ENCODE measurements at places on chromosomes 7 and 10.

DNA sequence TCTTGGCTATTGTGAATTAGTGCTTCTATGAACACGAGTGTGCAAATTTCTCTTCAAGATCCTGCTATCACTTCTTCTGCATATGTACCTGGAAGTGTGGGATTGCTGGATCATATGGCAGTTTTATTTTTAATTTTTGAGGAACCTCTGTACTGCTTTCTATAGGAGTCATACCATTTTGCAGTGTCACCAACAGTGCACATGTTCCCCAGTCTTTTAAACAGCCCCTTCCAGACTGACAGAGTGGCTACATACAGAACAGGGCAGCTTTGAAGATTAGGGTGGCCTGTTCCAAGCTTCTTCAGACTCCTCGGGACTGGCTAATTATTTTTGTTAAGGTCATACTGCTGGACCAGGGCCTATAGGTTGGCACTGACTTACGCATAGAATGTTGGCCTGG is 82.9 kb downstream of the AUTS2 start:
- no peak for DNase-seq

DNA sequence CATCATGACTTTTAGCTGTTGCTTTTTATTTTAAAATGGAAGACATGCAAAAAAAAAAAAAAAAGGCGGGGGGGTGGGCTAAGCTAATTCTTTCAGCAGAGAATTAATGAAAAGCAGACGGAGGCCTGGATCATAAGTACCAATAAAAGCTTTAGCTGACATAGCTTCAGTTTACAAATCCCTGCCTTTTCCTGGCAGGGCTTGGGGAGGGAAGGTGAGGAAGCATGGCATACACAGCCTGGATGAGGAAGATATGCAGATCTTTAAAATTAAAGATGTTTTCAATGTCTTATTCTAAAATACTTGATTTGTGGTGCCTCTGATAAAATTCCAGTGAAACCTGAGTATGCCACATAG is 57.0 kb downstream of the ICA1 start:
- no peak for DNase-seq

DNA sequence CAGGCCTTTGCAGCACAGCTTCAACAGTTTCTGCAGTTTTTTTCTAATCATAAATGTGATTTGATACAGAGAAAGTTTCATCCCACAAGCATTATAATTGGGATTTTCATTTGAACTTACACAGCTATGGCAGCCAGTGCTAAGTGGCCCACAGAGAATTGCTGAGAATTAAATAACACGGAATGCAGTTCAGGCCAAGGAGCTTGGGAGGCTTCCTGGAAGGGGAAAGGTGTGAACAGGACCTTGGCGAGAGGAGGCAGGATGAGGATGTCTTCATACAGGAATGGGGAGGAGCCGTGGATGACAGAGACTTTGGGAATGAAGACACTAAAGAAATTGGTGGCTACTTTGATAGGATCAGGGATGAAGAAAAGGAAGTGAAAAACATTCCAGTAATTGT is 95.3 kb downstream of the ZNF22 start:
- DNase-seq: no peak

DNA sequence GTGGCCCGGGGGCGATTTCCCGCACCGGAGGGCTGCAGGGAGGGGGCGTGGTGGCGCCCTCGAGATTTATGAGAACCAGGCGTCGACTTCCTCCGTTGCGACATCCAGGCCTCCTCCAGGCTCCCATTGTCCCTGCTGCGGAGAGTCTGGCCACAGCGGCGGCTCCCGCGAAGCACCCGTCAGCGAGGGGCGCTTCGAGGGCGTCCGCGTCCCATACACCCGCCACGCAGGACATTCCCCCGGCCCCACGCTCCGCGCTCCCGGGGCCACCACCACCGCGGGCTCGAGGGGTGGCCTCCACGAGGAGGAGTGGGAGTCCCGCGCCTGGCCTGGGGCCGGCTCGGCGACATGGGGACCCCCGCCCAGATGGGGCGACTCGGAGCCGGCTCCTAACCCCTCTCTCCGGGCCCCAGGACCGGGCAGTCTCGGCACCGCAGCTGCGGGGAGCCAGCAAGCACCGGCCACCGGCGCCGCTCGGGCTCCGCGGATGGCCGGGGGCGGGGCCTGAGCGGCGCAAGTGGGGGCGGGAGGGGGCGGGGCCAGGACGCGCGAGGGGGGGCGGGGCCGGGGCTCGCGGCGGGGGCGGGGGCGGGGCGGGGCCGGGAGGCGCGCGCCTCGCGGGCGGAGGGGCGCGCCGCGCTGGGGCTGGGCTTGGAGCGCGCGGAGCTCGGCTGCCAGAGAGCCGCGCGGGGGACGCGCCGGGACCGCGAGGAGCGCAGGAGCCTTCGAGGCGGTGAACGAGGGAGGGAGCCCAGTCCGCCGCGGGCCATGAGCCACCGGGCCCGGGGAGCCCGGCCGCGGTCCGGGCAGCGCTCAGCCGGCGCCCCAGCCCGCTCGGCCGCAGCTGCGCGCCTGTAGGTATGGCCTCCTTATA is at the start of gene SH2B2:
TSS of gene SH2B2 (plus strand) at position 632 of the 874 bp plus-strand sequence. CDS start 13,683 bp downstream, outside the sequence.
- no peak for DNase-seq

GRCh38 chr7:107291434-107291833 is 122.6 kb downstream of the HBP1 start:
- DNase-seq: no peak

DNA sequence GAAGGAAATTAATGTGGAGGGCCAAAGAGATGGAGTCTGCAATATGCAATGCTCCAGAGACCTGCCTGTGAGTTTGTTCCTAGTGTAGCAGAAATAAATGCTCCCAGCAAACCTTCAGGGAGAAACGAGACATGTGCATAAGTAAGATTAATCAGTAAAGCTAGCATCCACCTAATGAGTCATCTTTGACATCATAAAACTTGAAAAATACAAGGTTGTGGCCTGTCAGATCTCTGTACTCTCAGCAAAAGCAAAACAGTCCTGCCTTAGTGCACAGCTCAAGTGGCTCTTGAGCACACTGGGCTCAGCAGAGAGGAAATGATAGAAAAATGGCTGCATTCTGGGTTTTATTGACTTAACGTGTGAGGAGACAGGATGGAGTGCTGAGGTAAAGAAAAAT is 32.5 kb upstream of the ERCC6 start:
- no peak for DNase-seq

- no peak for DNase-seq
Measured at GRCh38 chr10:28479927-28480627, 52.8 kb upstream of the WAC start.

DNA sequence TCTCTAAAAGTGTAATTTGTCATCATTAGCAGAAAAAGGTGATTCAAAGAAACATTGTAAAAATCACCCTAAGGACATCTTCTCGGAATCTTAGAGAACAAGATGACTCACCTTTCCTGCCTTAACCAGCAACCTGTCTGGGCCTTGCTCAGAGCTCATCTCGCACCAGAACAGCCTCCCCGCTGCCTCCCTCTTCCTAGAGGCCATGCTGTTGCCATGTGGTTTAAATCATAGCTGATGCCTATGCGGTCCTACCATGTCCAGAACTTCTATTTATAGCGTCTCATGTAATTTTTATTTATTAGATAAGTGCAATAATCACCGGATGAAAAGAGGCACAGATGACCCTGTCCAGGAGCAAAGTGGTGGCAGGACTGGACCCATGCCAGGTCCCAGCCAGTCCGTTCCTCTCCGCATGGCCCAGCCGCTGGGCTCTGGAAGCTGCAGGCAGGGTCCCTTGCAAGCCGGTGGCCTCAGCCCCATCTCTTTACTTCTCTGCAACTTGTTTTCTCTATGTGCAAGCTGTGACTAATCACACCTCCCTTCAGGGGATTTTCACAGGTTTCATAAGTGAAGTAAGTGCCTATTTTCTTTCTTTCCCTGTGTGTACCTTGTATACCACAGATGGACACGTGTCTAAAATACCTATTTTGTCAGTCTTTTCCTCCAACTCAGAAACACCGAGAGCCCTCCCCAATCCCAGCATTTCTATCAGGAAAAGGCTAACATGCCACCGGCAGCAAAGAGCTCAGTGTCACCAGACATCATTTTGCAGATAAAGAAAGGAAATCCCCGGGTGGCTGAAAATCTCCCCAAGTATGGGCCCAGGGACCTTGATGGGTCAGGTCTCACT is 27.1 kb downstream of the KLF6 start:
- DNase-seq: peak; percentile 55

DNA sequence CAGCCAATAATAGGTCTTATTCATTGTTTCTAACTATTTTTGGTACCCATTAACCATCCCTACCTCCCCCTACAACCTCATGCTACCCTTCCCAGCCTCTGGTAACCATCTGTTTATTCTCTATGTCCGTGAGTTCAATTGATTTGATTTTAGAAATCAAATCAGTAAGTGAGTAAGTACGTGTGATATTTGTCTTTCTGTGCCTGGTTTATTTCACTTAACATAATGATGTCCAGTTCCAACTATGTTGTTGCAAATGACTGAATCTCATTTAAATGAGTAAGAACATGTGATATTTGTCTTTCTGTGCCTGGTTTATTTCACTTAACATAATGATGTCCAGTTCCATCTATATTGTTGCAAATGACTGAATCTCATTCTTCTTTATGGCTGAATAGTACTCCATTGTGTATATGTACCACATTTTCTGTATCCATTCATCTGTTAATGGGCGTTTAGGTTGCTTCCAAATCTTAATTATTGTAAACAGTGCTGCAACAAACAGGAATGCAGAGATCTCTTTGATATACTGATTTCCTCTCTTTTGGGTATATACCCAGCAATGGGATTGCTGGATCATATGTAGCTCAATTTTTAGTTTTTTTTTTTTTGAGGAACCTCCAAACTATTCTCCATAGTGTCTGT is 49.7 kb upstream of the BICC1 start:
- no peak for DNase-seq

DNA sequence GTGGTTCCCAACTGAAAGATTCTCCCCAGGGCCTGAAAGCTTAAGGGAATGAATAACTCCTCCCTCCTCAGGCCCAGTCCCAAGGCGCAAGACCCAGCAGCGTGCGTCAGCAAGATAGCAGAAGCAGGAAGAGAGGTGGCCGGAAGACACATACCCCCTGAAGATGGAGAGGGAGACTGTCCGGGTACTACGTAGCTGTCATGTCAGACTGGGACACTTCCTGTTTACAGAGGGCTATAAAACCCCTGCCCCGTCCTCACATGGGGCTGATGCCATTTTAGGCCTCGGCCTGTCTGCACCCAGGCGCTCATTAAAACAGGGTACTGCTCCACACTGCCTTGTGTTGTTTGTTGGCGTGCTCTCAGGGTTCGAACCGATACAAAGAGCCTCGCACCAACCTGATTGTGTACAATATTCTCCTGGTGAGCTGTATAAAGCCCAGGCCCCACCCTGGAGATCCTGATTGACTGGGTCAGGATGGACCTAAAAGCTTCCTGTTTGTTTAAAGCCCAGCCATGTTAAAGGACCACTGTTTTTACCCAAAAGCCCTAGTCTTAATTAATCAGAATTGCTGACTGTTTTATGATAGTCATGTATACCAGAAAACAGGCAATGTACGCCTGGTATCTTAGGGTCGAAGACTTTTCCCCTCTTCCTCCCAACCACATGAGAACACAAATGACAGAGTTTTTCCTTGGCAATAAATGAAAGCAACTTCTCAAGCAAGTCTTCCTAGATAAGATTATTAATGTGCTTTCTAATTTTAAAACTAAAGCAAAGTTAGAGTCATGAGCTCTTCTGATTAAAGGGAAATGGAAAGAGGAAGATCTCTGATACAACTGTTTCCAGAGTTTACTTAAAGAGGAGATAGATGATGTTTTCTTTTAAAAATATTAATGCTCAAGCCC is 251.5 kb downstream of the DOCK4 start:
- no peak for DNase-seq

DNA sequence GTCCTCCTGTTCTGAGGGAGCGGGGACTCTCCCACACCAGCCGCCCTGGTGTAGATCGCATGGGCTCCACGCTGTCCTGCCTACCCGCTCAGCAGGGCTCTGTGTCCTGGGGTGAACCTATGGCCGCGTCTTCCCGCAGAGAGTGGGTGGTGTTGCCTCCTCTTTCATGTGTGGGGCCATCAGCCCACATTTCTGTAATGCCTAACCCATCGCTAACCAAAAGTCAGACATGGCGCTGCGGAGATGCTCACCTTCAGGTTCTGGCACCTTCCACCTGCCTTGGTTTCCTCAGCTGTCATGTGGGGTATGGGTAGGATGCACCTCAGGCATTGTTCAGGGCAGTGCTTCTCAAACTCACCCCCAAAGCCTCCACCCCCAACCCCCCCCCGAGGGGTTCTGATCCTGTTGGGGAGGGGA is 50.5 kb upstream of the CAMK2B start:
- no peak for DNase-seq

GRCh38 chr10:76333326-76333725 is 901.9 kb downstream of the LRMDA start:
- no peak for DNase-seq

GRCh38 chr7:32507414-32507813 is 12.1 kb downstream of the AVL9 start:
- no peak for DNase-seq

DNA sequence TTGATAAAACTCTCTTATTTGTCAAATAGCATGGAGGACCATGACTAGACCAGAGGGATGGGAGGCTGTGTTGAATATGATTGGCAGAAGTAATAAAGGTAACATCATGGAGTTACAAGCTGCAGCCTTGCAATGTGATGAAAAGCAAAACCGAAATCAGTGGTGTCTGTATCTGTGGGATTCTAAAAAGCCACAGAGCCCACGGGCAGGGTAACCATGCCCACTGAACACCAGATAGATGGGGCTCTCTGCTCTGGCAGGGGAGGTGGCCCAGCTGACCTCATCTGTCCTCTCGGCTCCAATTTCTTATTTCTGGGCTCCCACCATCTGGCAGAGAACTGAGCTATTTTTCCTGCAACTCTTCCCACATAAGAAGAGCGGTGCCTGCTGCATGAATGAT is 1072.2 kb downstream of the GATA3 start:
- DNase-seq: no peak

DNA sequence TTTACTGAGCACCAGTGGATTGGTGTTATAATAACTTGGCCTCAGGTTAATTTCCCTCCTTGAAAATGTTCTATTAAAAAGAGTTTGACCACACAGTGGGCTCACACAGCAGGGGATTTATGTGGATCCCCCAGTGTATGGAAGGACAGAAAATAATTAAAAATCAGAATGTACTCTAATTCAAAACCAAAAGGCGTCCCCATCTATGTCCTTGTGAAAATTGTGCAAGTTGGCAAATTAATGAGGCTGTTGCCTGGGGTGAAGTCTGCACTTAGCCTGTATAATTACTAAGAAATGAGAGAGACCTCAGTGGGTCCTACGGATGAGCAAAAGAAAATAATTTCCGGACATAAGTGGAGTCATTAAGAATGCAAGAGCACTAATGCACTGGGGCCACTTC is 31.1 kb downstream of the PIK3CG start:
- DNase-seq: no peak

GRCh38 chr10:79434821-79435251 is 10.6 kb downstream of the ZCCHC24 start:
- no peak for DNase-seq

GRCh38 chr10:103651783-103652476 is 158.4 kb downstream of the NEURL1 start:
- no peak for DNase-seq

Data from activated T-cell treated with anti-CD3 and anti-CD28 coated beads for 4 hours (primary cell).